ENCODE measurements at places on chromosomes 2 and 18.

DNA sequence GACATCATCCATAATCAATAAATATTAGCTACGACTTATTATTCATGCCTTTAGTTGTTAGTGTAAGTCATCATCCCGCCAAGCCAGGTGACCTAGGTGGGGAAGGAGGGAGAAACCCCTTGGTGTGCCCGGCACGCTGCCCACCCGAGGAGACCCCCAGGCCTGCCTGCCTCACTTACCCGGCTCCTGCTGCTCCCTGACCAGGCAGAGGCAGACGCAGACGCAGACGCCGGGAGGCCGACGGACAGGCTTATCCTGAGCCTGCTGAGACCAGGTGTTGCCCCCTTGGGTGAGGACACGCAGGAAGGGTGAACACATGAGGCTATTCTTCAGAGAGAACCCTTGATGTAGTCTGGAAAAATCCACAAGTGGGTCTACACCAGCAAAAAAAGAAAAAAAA, 401.8 kb downstream of the GALR1 start:
- DNase-seq: no peak

DNA sequence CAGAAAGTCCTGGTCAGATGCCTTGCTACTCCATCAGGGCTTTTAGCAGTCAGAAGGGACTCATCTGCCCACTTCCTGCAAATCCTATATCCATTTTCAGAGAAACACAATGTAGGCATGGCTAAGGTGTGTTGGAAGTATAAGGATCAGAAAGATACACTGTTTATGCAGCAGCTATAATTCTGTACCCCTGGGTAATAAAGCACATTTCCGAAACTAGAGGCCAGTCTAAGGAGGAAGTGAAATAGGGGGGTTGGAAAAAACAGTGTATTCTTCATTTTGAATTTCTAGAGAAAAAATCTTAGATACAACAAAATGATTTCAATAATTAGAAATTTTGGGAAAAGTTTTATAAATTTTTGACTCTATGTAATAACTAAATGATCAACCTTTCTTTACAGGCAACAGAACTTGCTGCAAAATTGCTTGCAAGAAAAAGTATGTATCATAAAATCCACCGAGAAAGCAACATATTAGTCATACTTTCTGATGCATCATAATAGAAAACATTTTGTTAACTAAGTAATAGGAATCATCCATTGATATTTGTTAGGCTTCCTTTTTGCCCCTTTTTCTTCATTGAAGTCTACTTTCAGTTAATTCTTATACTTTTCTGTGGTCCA, 47.4 kb downstream of the FSIP2 start:
- no peak for DNase-seq

DNA sequence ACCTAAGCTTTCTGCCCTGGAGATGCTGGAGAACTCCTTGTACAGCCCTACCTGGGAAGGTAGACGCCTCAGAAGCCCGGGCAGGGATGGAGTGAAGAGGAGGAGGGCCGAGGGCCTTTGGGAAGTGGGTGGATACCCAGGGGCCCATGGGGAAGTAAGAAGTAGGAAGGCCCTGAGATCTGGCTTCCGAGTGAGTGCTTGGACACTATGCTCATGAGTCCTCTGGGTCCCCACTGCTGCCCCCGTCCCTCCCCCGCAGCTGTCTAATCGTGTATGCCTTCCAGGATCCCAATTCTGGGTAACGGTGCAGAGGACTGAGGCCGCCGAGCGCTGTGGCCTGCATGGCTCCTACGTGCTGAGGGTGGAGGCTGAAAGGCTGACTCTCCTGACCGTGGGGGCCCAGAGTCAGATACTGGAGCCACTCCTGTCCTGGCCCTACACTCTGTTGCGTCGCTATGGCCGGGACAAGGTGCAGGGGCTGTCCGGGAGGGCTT, 1.1 kb downstream of the DOK1 start:
- no peak for DNase-seq

GRCh38 chr2:8622924-8623465, 58.9 kb upstream of the ID2 start:
- no peak for DNase-seq

DNA sequence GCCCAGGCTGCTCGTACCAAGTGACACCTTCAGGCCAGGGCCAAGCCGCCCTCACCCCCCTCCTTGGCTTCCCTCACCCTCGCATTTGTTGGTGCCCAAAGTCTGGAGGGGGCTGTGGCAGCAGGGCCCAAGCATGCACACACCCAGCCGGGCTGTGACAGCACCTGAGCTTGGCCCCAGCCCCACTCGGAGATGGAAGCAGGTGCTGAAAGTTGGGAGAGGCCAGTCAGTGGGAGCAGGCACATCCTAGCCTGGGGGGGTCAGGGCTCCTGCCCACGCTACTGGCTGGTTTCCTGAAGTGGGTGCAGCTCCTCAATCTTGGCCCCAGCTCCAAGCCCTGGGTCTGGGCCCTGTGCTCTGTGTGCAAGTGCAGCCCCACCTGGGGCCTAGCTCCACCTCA, 228.0 kb downstream of the RDH14 start:
- DNase-seq: no peak

- DNase-seq: no peak
Measured at GRCh38 chr2:178066890-178067669, 5.5 kb downstream of the PDE11A start.

DNA sequence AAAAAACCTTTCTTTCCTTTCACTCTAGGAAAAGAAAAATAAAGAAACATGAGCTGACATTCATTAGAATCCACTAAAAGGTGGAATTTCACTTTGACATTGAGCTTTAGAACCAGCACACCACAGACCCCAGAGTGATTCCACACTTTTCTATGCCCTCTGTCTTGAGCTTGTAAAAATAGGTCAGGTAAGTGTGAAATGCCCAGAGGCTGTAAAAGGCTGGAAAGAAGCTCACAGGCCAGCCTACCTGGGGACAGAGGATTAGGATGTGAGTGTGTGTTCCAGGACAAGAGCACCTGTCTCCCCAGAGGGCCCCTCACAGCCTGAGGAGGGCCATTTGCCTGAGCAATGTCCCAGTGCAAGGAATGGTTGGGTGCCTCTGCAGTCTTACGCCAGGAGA, 56.3 kb upstream of the MYO3B start:
- DNase-seq: no peak

- DNase-seq: no peak
Measured at GRCh38 chr2:6314218-6314960, 551.3 kb downstream of the CMPK2 start.

GRCh38 chr18:3624935-3625741, 175.2 kb downstream of the TGIF1 start:
- DNase-seq: no peak

DNA sequence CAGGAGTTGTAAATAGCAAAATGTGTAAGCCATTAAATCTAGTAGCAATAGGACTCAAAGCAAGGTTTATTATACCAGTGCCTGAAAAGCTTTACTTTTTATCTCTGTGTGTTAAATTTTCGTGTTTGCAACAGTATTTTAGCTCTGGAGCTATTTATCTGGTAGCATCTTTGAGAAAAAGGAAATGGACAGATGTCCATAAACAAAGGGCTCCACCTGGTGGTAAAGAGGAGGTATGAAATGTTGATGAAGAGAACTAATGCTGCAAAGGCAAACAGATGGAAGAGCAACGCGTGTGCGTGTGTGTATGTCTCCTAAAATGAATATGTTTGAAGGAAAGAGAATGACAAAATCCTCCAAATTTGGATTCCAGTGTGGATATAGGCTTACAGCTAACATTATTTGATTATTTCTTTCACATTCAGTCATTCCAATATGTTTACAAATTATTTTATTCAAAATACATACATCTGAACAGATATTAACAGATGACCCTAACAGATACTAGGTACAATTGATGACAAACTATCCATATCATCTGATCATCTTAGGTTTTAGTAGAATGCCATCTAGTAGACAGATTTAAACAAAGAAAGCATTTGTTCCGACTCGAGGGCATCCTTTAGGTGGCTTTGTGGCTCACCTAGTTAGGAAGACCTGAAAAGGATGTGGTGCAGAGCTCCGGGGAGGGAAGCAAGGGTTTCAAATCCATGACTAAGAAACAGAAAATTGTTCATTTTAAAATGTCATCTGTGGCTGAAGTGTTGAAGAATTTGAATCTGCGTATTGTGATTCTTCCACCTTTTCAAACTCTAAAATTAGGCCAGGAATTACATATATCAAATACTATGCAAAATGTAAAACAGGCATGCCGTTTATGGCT, 383.3 kb downstream of the MTX2 start:
- no peak for DNase-seq

DNA sequence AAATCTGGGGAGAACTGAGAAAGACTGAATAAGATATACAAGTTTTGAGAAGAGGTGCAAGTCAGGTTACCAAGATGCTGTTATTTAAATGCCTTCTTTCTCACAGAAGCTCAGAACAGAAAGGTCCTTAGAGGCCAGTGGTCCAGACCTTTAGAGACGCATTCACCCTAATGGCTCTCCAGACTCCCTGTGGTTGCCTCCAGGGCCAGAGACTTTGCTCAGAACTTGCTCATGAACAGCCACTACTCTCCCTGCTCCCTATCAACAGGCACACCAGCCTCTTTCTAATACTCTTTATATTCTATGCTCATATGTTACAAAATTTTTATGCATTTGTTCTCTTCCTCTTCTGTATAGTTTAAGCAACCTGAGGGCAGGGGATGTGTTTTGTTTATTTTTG, 349.0 kb upstream of the TNP1 start:
- DNase-seq: no peak

DNA sequence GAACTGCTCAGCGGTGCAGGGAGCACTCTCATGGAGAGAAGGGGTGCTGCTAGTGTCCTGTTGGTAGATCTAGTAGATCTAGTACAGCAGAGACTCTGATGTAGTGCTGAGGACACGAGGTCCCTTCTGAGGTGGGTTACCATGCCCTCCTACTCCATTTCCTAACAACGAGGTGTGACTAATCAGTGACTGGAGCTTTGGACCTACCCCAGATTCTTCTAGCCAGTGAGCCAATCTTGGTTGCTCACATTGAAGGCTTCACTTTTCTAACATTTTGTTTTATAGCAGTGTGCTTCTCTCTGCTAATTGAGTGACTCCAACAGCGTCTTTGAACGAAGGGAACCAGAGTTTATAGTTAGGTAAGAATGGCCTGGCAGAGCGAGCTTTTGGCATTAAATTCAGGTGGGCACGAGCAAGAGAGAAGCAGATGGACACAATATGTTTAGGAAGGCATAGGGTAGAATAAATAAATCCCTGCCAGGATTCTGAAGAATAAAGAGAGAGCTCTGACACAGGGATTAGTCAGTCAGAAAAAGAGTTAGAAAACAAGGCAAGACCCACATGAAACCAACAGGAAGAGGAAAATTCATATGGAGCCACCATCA, 306.0 kb upstream of the RAB12 start:
- no peak for DNase-seq

- no peak for DNase-seq
Measured at GRCh38 chr2:174914853-174915760, 90.1 kb downstream of the CHN1 start.

DNA sequence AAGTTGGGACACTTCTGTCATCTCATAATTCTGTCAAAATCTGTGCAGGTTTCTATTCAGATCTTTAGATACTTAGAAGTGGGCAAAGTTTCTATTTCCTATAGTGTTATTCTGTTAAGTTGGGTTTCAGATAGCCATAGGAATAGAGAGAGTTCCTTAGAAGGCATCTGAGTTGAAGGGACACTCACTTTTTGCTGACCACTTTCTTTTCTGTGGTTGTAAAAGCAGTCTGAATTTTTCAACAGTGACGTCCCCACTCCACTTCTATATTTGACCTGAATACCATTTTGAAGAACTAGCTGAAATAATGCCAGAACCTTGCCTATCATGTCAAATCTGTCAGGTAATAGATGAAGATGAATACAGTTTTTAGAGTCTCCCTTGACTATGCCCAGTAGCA, 267.3 kb downstream of the SPAG16 start:
- DNase-seq: no peak

GRCh38 chr2:225487878-225488416, 88.4 kb downstream of the NYAP2 start:
- no peak for DNase-seq

GRCh38 chr2:196702641-196703040, 63.1 kb downstream of the CCDC150 start:
- no peak for DNase-seq

- no peak for DNase-seq
Measured at GRCh38 chr18:7855671-7856070, 288.6 kb downstream of the PTPRM start.

- no peak for DNase-seq
Measured at GRCh38 chr2:125710561-125710960, 945.4 kb upstream of the GYPC start.

DNA sequence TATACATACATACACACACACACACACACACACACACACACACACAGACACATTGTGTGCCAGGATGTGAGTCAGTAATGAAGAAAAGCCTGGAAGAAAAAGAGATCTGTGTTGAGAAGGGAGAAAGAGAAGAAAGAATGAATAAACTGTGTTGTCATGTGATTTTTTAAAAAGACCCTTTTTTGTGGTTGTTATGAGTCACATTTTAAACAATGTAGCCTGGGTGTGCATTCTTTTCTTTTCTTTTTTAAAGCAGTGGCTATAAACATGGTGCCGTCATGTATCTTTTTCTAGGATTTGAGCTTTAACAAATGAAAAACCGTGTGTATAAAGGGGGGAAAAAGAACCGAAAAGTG, 87.2 kb downstream of the NRP2 start:
- DNase-seq: no peak

DNA sequence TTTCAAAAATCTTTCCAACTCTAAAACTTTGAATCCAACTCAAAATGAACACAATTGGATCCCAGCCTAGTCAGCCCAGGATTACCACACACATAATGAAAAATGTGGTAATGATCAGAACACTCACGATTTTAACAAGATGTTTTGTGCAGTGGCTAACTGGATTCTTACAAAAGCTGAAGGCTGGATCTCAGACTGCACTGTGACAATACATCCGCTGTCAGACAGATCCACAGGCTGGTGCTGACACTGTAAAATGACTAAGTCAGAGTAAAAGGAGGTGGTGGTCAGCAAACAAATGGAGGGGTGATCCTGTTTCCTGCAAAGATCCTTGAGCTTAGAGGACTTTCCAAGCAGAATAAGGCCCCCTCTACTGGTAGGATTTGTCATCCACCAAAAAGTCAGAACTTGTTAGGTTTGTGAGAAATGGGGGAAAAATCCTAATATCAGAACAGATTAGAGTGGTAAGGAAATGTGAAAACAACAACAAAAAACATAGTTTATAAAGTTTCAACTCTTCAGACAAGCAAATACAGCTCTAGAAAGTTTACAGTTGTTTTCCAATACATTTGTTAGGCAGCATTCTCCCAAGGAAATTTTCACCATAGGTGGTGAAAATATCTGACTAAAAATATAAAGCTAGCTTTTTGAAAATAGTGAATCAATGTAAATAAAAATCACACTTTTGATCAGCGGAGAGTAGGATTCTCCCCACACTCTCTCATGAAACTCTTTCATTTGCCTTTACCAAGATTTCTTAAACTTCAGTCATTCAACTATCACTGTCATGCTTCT, 211.9 kb downstream of the AGPS start:
- no peak for DNase-seq
